Cardiac atrium fibroblast (primary cell): ENCODE measurements at places on chromosomes 2 and 18. TPM values are rescaled to one million over a fixed set of nuclear protein-coding genes. Genes with fewer than 3 reads are reported as not detected.

OTX1 gene
- total RNA-seq: not detected in 2 replicates

CFAP65 gene
- total RNA-seq: not detected in 2 replicates

MORN2 gene
- 22.0 and 27.5 TPM in 2 replicates for total RNA-seq

LCT gene
- total RNA-seq: not detected in 2 replicates

ATP6V1B1 gene
- 1.1 and 2.2 TPM in 2 replicates for total RNA-seq
